Esophagus muscularis mucosa (tissue), 4 donors: ENCODE measurements at places on chromosomes 3 and 15. TPM values are rescaled to one million over a fixed set of nuclear protein-coding genes. Genes with fewer than 3 reads are reported as not detected.
A peak's percentile ranks its signal among the peaks of the same experiment; 100 is the strongest.

DNA sequence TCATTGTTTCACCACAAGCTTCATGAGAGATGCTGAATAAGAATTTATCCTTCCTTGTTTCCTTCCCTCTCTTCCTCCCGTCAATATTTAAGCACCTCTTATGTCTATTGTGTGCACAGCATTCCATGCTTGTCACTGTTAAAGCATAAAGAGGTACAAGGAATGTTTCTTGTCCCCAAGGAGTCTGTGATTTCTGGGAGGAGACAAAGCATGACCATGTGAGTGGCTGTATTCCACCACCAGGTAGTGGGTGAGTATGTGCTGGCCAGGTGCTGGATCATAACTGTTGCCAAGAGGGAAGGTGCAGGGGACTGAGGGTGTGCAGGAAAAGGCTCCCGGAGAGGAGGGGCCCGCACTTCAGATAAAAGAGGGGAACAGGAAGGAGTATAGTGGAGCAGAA is 62.9 kb upstream of the GSK3B start:
- DNase-seq: no peak

- no peak for DNase-seq
Measured at GRCh38 chr3:170903123-170903522, 5.3 kb downstream of the EIF5A2 start.

DNA sequence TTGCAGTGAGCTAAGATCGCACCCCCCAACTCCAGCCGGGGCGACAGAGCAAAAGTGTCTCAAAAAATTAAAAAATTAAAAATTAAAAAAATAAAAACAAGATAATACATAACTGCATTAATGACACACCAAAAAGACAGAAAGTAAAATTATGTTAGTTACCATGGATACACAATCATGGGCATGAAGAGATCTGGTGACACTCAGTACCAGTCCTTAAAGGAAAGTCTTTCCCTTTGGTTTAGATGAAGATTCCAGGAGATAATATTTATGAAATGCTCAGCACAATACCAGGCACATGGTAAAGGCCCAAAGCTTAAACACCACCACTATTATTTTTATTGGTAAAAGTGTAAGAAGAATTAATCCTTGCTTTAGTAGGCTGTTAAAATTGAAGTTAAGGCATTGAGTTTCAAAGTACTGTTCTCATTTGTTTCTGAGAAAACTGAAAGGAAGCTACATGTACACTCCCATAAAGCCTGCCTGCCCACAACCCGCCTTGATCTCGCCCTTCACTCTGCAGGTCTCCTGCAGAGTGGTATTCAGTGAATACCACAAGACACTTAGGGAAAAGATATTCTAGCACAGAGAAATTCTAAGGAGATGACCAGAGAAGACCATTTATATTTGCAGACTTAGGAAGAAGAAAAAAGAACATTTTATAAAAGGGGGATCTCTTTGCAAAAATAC is 52.3 kb downstream of the SUCLG2 start:
- no peak for DNase-seq

DNA sequence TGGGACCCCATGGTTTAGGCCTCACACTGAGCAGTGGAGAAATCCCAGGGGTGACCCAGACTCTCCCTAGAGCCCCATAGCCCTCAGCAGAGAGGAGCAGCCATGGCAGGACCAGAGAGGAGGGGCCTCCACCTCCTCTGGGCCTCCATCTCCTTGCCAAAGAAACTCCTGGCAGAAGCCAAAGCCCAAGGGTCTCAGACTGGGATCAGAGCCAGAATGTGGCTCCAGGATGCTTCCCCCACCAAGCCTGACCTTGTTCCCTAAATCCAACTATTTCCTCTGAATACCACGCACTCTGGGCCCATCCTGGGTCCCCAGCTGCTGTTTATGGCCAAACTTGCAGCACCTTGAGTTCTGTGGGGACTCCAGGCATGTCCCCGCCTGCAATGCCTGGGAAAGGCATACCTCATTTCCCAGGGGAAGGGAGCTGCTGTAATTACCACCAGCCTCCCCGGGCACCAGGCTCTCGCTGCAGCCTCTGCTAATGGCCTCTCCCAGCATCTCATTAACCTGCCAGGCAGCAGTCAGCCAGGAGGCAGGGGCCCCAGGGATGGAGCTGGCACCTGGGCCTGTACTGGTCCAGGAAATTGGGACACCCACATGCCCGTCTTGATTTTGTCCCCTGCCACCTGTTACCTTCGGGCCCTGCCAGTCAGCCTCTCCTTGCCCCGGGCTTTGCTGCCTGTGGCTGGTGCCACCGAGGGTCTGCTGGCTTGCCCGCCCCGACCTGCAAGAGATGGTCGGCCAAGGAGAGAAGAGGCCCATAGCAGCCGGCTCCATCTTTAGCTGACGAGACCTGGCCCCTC is 4.6 kb downstream of the CCDC9B start:
- DNase-seq: no peak

- no peak for DNase-seq
Measured at GRCh38 chr3:153069598-153070510, 92.2 kb upstream of the RAP2B start.

GRCh38 chr3:196650740-196651311 is 11.3 kb downstream of the NRROS start:
- no peak for DNase-seq

DNA sequence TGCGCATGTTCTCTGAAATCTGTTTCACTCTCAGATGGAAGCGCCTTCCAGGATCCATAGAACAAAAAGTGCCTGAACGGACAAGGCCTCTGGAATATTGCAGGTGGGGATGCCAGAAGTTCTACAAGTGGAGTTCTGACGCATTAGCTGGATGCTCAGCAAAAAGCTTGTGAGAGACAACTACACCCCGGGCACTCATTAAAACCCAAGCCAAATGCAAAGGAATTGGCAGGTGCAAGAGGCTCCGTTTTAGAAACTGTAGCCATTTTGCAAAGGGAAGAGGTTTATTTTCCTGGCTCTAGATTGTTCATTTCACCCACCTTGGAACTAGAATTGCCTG is 35.2 kb upstream of the SLC24A5 start:
- DNase-seq: no peak

DNA sequence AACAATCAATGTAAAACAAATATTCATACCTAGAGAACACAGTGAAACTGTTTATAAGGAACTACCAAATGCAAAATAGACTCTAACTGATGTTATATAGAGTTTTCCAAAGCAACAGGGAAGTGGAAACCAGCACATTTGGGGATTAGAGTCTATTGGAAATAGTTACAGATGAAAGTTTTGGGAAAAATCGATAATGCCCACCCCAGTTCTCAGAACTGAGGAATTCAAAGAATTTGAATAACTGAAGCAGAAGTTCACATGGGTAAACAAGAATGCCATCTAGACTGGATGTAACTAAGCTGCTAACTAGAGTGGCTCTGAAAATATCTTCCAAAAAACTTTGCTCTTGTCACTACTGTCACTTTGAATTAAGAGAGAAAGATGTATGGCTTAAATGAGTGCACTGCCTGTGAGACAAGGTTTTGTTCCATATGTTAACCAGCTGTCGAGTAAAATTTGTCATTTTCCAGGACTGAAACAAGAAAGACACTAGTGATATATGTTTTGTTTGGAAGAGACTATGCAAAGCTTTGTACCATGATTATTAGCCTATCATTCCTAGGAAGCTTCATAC is 9.2 kb upstream of the DENND4A start:
- no peak for DNase-seq

- DNase-seq: no peak
Measured at GRCh38 chr3:105745046-105745445, 123.8 kb downstream of the CBLB start.

GRCh38 chr3:107629566-107629965 is 106.8 kb downstream of the BBX start:
- DNase-seq: no peak

DNA sequence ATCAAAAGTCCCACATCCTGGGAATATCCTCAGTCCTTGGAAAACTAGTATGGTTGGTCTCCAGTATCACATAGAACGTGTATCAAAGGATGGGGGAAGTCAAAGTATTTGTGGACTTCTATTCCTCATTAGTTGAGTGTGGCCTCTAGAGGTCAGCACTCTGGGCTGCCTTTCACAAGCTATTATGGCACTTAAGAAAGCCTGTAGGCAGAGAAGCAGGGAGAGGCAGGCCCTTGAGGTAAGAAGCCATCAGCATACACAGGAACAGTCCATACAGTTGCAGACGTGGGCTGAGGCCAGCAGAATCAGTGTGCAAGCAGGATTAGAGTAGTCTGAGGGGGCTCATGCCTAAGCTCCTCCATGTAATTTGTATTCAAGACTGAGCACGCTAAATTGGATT is 341.7 kb downstream of the CLSTN2 start:
- DNase-seq: peak; percentile 80

GRCh38 chr3:55202326-55202725 is 274.5 kb upstream of the LRTM1 start:
- no peak for DNase-seq

- no peak for DNase-seq
Measured at GRCh38 chr3:11606865-11607440, 36.8 kb downstream of the VGLL4 start.

GRCh38 chr3:52827866-52828376 is 2.6 kb downstream of the ITIH4 start:
- DNase-seq: no peak

GRCh38 chr15:88876573-88876972 is 18.8 kb downstream of the HAPLN3 start:
- no peak for DNase-seq

- peak; percentile 21 for DNase-seq
Measured at GRCh38 chr15:91855684-91856489, 2.4 kb downstream of the SLCO3A1 start.

DNA sequence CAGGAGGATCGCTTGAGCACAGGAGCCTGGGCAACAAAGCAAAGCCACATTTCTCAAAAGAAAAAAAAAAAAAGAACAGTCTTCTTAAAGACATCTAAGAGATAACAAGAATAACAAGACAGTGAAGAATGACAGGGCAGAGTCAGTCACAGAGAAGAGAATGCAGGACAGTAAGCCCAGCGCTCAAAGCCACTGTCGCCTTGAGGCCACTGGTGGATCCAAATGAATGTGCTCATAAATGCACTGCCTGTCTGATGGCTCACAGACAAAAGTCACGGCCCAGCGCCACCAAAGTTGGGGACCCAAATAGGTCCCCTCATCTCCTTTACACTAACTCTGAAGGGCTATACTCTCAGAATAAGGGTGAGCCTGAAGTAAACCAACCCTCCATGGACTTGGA is 52.3 kb downstream of the FAM174B start:
- no peak for DNase-seq

- DNase-seq: no peak
Measured at GRCh38 chr3:184688251-184688881, 23.5 kb downstream of the MAGEF1 start.

- no peak for DNase-seq
Measured at GRCh38 chr3:40358454-40358853, 28.5 kb upstream of the ENTPD3 start.

DNA sequence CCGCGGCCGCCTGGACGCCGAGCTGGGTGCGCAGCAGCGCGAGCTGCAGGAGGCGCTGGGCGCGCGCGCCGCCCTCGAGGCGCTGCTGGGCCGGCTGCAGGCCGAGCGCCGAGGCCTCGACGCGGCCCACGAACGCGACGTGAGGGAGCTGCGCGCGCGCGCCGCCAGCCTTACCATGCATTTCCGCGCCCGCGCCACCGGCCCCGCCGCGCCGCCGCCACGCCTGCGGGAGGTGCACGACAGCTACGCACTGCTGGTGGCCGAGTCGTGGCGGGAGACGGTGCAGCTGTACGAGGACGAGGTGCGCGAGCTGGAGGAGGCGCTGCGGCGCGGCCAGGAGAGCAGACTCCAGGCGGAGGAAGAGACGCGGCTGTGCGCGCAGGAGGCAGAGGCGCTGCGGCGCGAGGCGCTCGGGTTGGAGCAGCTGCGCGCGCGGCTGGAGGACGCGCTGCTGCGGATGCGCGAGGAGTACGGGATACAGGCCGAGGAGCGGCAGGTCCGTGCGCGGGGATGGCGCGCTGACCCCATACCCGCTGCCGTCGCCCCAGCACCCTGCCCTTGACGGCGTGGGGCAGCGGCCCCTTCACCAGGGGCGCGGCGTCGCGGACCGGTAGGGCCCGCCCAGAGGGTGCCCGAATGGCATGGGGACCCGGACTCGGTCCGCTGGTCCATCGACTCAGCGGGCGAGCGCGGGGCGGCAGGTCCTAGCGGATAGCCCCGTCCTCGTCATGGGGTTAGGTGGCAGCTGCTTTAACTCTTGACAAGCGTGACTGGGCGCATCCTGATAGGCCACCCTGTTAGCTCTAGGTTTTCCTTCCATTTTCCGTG is 848 bp downstream of the SYNM start:
- no peak for DNase-seq

- DNase-seq: no peak
Measured at GRCh38 chr3:160671231-160671630, 5.7 kb upstream of the ARL14 start.

DNA sequence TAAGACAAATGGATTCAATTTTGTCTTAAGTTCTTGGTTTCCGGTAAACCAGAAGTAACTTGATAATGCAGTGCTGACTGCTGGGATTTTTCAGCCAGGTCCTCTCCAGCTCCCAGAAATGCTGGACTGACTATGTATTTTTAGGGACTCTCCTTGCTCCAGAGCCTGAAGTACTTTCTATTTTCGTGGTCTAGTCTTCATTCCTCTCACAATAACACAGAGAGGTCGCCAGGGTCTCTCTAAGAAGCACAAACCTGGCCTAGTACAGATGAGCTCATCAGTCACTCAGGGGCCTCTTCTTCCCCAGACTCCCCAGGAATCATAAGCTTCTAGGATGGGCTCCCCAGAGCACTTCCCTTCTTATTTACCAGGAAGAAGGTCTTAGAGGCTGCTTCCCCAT is 85.8 kb downstream of the FAM174B start:
- no peak for DNase-seq

DNA sequence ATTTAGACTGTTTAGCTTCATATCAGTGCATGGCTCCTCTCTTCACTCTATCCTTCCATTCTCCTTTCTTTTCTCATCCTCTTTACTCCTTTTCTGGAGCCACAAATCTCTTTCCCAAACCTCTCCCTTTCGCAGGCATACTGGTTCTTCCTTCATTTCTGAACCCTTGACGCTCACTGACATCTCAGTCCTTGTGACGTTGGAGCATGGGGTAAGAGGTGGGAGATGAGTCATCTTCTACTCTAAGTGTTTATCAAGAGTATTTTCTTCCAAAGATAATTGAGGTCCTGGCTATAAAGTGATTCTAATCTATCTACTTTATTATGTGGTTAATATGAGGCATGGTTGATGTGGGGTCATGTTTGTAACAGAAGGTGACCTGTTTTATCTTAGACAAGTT is 414.2 kb downstream of the AGBL1 start:
- DNase-seq: no peak

GRCh38 chr15:35141743-35142471 is 56.8 kb upstream of the NANOGP8 start:
- no peak for DNase-seq

DNA sequence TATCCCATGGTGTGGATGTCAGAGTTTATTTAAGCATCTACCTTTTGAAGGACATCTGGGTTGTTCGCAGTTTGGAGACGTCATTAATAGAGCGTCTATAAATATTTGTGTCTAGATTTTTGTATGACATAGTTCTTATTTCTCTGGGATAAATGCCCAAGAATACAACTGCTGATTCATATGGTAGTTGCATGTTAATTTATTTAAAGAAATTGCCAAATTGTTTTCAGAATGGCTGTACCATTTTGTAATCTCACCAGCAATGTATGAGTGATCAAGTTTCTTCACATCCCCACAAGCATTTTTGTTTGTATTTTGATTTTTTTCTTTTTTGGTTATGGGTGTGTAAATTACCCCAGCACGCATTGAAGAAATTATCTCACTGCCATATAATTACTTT is 656.9 kb downstream of the NTRK3 start:
- no peak for DNase-seq

The GABRG3 gene
- not detected for total RNA-seq

The DPPA4 gene
- not detected for total RNA-seq

The TNIK gene
- 38.2 TPM for total RNA-seq

The LRRC58 gene
- total RNA-seq: 36.5 TPM

The CEMIP gene
- 0.34 TPM for total RNA-seq

The CCDC54 gene
- not detected for total RNA-seq

The GPR149 gene
- total RNA-seq: not detected

The HHATL gene
- not detected for total RNA-seq
